ENCODE measurements at places on chromosomes 3 and 15.

DNA sequence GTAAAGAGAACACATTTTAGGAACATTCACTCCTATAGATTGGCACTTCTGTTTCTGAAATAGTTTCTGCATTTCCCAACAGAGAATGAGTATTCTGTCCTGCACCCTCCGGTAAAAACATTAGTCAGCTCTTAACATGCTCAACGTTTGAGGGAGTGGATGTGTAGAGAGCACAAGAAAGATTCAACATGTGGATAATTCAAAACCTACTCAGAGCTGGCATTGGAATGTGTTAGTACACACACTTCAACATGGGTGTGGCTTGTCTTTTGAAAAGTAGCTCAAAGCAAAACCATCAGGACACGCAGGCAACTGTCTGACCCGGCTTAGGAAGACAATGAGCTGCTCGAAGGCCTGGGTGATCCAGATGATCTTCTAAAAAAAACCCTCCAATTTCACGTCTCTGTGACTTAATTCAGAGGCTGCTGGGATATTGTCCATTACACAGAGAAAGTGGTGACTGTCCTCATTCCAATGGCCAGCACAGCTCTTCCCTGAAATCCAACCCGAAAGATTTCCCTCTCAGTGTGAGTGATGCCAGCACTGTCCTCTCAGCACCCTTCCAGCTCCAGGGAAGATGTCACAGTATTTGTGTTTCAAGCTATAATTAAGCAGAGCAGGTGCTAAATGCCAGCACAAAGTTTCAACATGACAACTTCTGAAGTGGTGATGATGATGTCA, 18.1 kb downstream of the FBN1 start:
- no peak for DNase-seq

- DNase-seq: no peak
These were observed 41.4 kb downstream of the NTRK3 start for GRCh38 chr15:88215066-88215648.

- no peak for DNase-seq
These were observed 349 bp downstream of the PLXNA1 start for GRCh38 chr3:126983276-126983652.

- no peak for DNase-seq
These were observed 57.1 kb upstream of the POLG start for GRCh38 chr15:89391685-89392257.

GRCh38 chr3:98763076-98763475, at the start of gene ST3GAL6:
ST3GAL6 (plus strand) TSS chr3:98763340; CDS start chr3:98768441, 5,101 bp downstream.
- no peak for DNase-seq

GRCh38 chr15:41849204-41849603, 10.6 kb downstream of the PLA2G4B start:
- DNase-seq: no peak
